ENCODE measurements at places on chromosomes 1 and 21.
A peak's percentile ranks its signal among the peaks of the same experiment; 100 is the strongest.

DNA sequence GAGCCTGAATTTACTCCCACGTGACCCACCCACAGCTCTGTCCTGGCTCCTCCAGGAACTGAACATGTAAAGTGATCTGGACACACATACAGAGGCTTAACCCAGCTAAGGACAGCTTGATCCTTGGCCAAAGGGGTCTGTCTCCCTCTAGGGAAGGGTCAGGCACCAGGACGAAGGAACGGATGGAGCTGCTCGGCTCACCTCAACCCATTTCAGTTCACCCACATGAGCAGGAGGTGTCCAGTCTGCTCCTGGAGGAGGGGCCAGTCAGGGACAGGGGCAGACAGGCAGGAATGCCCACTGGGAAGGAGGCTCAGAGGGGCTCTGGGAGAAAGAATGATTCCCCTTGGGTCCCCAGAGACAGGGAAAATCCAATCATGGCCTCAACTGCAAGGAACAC, 567.2 kb downstream of the PTPRU start:
- DNase-seq = no peak

GRCh38 chr1:103056423-103056822, 51.9 kb downstream of the COL11A1 start:
- DNase-seq = no peak

GRCh38 chr1:13737398-13737797, 37.4 kb downstream of the PRDM2 start:
- no peak for DNase-seq

- peak; percentile 69 for DNase-seq
Measured at GRCh38 chr1:167533851-167534300, 15.5 kb upstream of the CD247 start.

GRCh38 chr1:38962113-38962512, 20.5 kb upstream of the RHBDL2 start:
- no peak for DNase-seq

DNA sequence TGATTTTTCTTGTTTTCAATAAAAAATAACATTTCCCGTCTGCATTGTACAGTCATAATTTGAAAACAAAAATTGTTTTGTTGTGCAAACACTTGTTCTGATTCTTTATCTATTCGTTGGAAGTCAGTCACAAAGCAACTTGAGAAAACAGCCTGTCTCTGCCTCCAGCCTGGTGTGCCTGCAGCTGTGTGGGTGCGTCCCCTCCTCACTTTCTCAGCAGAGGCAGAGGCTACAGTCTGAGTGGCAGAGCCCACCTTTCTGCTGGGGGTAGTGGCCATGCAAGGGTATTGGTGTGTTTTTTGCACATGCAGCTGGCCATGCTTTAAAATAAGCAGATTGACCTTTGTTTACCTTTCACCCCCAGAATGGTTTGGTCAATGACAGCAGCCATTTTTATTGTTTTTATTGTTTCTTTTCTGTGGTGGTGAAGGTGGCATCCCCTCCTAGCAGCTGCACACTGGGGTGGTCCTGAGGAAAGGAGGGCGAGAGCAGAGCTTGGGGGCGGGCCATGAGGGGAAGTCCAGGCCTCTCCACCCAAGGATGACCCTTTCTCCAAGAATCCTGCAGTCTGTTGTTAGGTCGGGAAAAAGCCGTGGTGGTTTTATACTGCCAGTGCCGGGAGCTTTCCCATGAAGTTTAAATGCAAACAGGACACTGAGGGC, 159.6 kb downstream of the PCBP3 start:
- no peak for DNase-seq

- no peak for DNase-seq
Measured at GRCh38 chr21:45153358-45154318, 79.3 kb downstream of the ADARB1 start.

DNA sequence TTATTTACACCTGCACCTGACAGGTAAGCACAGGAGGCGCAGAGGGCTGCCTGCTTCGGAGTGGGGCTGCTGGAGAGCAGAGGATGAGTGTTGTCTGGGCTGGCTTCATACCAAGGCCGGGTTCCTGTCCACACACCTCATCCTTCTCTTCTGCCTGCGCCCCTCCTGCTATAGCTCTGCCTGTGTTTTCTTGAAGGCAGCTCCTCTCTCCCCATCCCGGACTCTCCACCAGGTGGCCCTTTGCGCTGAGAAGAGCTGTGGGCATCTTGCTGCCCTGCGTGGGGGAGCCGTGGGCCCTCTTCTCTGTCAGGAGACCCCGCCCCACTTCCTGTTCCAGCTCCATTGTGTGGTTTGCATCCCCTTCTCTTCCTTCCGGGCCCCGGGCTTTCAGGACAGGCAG, 35.0 kb downstream of the ARHGEF10L start:
- DNase-seq = no peak
